ENCODE measurements at places on chromosomes 7 and 10.

GRCh38 chr10:36559412-36560400, 565.7 kb upstream of the ANKRD30A start:
- DNase-seq = no peak

DNA sequence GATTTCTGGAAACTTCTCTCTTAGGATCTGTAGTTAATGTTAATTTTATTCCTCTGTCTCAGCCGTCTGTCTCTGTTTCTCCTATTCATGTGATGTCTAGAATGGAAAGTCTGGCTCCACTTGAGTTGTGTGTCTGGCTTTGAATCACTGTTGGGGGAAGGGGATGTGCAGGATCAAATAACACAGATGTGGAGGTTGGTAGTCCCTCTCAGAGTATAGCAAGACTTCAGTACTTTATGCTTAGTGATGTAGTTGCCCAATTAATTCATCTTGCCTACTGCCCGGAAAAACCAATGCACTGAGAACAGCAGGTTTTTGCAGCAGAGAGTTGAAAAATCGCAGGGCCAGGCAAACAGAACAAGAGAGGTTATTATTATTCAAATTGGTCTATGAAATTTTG, 79.2 kb downstream of the PHTF2 start:
- no peak for DNase-seq

- DNase-seq = no peak
Measured at GRCh38 chr10:127715782-127716378, 21.1 kb upstream of the FOXI2 start.

- DNase-seq = no peak
Measured at GRCh38 chr7:147443942-147444341, 1146.6 kb upstream of the C7orf33 start.

DNA sequence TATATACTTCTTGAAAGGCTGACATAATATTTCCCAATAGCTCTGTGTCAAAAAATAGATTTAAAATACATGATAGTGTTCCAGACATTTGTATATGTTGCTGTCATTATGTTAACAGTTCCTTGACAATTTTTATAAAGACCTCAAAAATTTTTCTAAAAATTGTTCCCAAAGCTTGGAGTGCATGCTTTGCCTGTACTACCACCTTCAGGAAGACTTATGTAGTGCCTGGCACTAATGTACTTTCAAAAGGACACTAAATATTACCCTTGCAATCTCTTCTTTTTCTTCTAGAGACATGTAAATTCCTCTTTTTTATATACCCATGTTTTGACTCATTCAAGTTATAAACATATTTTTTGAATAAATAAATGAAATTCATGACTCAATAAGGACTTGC, 48.0 kb upstream of the SP8 start:
- DNase-seq = no peak

DNA sequence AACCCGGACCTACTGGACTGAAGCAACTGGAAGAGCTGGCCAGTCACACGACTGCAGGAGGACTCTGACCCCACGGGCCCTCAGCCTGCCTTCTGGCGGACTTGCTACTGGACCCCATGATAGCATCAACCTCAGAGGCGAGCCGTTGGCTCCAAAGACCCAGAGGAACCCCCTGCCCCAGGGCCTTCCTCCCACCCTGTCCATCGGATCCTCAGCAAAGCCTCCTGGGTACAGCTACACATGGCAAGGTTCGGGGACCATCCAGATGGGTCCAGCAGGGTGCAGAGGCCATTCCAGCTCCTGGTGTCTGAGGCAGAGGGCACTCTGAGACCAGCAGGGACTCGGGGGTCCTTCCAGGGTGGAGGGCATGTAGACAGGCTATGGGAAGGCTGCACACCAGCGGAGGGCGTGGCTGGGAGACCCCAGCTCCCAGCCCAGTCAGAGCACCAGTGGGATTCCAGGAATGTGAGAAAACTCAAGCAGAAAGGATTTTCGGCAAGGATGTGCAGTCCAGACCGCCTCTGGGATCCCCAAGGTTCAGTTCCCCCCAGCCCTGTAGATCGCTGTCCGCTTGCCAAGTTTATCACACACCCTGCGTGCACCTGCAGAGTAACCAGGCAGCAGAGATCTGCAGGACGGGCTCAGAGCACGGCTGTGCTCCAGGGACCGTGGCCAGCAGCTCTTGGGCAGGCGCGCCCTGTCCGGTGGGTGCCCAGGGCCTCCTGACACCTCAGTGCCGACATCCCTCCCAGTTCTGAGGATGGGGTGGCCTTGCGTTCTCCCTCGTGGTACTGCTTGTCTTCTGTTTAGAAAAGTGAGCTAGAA, 89.8 kb upstream of the PPP2R2D start:
- DNase-seq = no peak

DNA sequence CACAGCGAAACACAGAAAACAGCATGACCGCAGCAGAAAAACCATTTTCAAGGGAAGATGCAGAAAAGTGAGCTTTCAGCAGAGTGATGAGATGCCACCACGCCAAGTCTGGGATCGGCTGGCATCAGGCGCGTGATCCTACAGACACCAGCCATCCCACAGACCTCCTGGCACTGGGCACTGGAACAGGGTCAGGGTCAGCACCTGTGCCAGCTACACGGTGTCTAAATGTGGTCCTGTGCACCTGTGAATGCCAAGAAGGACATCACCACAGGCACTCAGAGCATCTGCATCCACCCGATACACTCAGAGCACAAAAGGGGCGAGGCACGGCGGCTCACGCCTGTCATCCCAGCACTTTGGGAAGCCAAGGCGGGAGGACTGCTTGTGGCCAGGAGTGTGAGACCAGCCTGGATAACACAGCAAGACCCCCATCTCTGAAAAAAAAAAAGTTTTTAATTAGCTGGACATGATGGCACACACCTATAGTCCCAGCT, 31.5 kb downstream of the STK32C start:
- DNase-seq = no peak

- peak; percentile 87 for DNase-seq
Measured at GRCh38 chr10:84264611-84265141, 19.8 kb downstream of the RGR start.

All from glutamatergic neuron (in vitro differentiated cells).